ENCODE measurements at places on chromosomes 6 and 20. TPM values are rescaled to one million over a fixed set of nuclear protein-coding genes. Genes with fewer than 3 reads are reported as not detected.

DNA sequence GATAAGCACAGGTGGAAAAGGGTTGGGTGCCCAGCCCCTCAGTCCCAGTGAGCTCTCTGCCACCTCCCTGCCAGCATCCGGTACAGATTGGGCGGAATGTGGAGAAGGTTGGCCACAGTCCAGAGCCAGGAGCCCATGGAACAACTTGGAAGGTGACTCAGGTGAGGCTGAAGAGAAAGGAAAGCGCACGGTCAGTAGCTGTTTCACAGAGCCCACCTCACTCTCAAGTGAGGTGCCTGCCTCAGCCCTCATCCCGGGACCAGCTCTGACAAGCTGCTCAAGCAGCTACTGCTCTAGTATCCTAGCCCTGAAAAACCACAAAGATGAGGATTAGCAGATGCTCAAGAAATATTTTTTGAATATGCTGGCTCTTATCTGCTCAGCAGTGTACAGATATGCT, 1.1 kb upstream of the MMP24OS start:
- DNase-seq = no peak

- no peak for DNase-seq
Observed at GRCh38 chr20:3313683-3314065, 74.7 kb upstream of the SLC4A11 start.

- DNase-seq = no peak
Observed at GRCh38 chr6:158063736-158064135, 82.1 kb downstream of the SYNJ2 start.

GRCh38 chr20:50101281-50101680, 11.7 kb downstream of the UBE2V1 start:
- no peak for DNase-seq

DNA sequence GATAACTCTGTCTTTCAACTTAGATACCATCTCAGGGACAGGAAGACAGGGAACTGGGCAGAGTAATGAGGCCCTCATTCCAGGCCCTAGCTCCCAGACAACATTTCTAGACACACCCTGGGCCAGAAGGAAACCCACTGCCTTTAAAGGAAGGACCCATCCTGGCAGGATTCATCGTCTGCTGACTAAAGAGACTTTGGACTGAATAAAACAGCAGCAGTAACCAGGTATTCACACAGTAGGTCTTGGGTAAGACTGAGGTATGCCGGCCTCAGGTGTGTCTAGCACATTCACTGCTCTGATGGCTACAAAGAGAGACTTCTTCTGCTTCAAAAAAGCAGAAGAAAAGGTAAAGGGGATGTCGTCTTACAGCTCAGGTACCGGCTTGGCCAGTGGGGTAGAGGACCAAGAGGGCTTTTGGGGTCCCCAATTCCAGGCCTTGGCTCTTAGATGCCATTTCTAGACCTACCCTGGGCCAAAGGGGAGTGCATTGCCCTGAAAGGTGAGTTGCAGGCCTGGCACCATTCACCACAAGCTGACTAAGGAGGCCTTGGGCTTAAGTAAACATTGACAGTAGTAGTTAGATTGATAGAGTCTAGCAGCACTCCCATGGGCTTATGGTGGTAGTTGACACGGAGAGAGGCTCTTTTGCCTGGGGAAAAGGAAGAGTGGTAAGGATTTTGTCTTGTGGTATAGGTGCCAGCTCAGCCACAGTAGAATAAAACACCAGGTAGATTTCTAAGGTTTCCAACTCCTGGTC, 13.4 kb downstream of the SNX14 start:
- no peak for DNase-seq

- DNase-seq = no peak
Observed at GRCh38 chr6:157088841-157089240, 234.5 kb downstream of the TMEM242 start.

GRCh38 chr6:21420146-21420878, 173.2 kb upstream of the SOX4 start:
- DNase-seq = no peak

DNA sequence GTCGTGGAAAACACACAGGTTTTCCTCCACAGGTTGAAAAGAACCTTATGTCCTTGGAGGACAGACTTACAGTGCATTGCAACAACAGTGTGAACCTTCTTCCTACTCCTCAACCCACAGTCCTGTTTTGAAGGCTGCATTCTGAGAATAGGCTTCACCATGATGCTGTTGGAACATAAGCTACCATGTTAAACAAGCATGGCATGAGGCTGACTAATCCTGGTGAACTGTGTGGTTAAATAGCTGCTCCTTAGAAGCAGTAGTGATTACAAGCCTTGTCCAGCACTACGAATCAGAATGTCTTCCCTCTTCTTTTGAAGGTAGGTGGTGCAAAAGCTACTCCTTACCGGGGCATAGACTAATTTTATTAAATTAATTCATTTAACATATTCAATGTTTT, 368.5 kb upstream of the EPHA7 start:
- DNase-seq = no peak

DNA sequence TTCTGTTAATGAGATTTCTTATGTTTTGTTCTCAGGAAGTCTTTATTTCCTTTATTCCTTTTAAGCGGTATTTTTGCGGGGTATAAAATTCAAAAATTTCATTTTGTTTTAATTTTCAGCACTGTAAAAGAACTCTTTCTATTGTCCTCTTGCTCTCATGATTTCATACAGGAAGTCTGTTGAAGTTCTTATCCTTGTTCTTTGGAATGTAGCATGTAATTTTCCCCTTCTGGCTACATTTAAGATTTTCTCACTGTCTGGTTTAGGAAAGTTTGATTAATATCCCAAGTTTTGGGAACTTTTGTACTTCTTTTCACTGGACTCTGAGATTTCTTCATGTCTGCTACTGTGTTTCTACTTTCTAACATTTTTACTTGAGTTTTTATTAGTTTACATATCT, 581.4 kb upstream of the GJE1 start:
- DNase-seq = no peak

DNA sequence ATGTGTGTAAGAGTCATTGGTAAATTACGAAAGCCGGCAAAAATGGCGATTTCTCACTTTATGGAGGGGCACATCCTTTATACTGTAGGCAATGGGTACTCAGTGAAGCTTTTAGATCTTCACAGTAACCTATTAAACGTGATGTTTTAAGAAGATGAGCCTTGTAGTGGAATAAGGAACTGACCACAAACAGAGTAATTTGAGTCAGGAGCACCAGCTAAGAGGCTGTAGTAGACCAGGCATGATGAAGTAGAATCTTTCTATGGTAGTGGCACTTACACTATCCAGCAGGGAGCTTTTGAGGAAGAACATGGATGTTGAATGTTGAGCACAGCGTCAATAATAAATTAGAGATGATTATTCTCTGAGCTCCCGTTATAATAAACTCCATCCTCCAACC, 65.9 kb downstream of the HIVEP2 start:
- DNase-seq = no peak

- no peak for DNase-seq
Observed at GRCh38 chr6:126812651-126813050, 305.8 kb upstream of the RSPO3 start.

DNA sequence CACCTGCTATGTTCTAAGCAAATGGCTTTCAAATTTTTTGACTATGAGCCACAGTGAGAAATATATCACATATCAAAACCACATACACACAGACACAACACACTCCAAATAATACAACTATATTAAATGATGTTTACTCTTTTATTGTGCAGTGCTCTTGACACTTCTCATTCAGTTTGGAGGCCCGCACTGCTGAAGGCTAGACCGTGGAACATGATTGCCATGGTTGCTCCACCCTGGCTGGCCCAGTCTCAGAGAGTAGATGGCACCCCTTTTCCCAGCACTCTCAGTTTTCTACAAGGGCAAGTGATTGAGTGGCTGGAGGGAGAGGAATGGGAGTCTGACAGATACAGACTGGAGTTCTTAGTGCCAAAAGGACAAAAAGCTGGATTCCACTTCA, 86.9 kb downstream of the SH3BGRL2 start:
- DNase-seq = no peak

DNA sequence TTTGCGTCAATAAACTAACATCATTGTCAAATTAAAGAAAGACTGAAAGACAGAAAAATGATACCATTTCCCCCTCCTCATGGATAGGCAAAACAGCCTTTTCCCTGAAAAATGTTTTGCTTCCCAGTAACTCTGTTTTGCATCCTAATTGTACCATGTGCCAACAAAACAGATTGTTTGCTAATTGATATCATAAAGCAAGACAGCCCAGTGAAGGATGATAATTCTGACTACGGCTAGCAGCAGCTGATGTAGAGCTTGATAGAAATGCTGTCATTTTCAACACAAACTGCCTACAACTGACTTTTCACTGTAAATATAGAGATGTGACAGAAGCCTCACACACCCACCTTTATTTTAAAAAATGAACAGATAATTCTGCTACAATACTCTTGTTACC, 1061.6 kb downstream of the HACE1 start:
- no peak for DNase-seq

GRCh38 chr20:37737826-37738420, 44.1 kb downstream of the CTNNBL1 start:
- peak; percentile 21 for DNase-seq

DNA sequence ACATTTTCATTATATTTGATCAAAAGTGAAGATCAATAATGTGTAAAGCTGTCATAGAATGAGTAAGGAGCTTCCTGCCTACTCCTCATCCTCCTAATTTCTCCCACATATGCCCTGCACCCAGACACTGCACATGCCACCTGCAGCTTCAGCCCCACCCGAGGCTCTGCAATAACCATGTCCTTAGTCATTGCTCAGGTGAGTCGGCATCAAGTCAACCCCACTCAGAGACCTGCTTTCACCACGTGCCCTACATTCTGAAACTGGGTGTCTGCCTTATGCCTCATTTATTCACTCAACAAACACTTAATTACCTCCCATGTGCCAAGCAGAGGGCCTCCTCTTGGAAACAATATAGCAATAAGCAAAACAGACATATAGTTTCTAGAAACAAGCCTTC, 15.4 kb upstream of the TNFAIP3 start:
- DNase-seq = no peak

DNA sequence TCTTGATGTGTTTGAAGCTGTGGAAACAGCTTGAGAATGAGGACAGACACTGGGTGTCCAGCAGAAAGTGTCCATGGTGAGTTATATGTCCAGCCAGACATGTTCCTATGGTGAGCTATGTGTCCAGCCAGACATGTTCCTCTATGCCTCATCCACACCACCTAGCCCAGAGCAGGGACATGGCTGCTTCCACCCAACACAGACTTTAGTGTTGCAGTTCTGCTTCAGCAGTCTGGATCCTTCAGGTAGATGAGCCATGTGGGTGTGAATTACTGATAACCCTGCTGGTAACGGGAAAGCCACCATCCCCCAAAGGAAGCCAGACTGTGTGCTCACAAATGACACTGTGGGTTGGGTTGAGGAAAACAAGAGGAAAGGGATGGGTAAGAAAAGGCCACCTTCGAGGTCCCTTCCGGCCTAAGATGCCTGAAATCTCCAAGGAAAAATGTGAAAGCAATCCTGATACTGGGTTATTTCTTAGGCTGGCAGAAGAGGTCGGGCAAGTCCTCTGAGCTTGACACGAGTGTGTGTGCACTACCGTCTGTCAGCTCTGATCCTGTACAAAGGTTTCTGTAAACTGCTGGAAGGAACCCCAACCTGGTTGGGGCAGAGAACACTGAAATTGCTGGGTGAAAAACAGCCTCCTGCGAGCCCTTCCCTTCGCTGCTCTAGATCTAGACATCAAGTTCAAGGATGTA, 77.8 kb downstream of the NINL start:
- no peak for DNase-seq

DNA sequence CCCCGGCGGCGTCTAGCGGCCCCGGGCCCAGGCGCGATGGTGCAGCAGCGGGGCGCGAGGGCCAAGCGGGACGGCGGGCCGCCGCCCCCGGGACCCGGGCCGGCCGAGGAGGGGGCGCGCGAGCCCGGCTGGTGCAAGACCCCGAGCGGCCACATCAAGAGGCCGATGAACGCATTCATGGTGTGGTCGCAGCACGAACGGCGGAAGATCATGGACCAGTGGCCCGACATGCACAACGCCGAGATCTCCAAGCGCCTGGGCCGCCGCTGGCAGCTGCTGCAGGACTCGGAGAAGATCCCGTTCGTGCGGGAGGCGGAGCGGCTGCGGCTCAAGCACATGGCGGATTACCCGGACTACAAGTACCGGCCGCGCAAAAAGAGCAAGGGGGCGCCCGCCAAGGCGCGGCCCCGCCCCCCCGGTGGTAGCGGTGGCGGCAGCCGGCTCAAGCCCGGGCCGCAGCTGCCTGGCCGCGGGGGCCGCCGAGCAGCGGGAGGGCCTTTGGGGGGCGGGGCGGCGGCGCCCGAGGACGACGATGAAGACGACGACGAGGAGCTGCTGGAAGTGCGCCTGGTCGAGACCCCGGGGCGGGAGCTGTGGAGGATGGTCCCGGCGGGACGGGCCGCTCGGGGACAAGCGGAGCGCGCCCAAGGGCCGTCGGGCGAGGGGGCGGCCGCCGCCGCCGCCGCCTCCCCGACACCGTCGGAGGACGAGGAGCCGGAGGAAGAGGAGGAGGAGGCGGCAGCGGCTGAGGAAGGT, 715 bp downstream of the SOX12 start:
- DNase-seq = peak; percentile 81

- DNase-seq = no peak
Observed at GRCh38 chr6:36973647-36974046, 12.3 kb downstream of the MTCH1 start.

DNA sequence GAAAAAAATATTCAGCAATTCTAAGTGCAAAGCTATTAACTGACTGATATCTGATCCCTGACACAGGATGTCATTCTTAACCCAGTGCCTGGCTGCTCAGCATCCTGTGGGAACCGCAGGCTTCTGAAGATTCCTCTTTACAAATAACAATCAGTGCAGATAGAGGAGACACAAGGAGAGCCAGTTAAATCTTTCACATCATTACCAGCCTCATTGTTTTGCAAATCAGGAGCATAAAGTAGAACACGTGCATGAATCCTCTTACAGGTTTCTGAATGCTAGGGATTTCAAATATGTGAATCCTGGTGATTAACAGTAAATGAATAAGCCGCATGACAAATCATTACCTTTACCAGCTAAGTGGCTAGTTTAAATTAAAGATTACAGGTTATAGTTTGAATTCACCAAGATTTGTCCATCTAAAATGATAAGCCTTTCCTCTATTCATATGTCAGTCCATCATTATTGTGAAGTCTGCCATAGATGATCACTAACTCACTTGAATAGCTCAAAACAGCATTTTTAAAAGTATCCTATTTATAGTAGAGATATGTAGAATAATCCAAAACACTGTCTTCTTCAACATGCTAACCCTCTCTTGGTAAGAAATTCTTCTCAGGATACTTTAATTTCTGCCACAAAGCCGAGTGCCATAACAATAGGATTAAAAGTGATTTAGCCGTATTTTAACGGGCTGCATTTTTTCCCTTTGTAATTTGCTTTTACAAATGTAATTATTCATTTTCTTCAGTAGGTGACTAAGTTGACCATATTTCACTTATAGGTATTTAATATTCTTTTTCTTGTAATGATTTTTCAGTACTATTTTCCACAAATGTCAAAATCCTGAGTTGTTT, 367.3 kb upstream of the EPHA7 start:
- no peak for DNase-seq

GRCh38 chr20:45368221-45368980, 5.4 kb downstream of the SYS1 start:
- peak; percentile 94 for DNase-seq

DSP gene
- total RNA-seq = not detected

PRRC2A gene
- 278 TPM for total RNA-seq

C6orf52 gene
- not detected for total RNA-seq

CCN5 gene
- total RNA-seq = not detected

SOBP gene
- 1.3 TPM for total RNA-seq

TREM2 gene
- not detected for total RNA-seq

FAM83C gene
- total RNA-seq = not detected

PDE10A gene
- not detected for total RNA-seq

VSTM2L gene
- total RNA-seq = not detected

TNF gene
- total RNA-seq = 22.6 TPM

LTB gene
- 488 TPM for total RNA-seq

PGM3 gene
- 24.5 TPM for total RNA-seq

ATRN gene
- total RNA-seq = 19.5 TPM

HACE1 gene
- total RNA-seq = 21.4 TPM
